ENCODE measurements at places on chromosomes 2 and 18. TPM values are rescaled to one million over a fixed set of nuclear protein-coding genes. Genes with fewer than 3 reads are reported as not detected.

Gene RTN4
- total RNA-seq, result 509 TPM

Gene IL1RN
- total RNA-seq, result not detected

Gene GPR75
- total RNA-seq, result 5.0 TPM

Gene CRYBA2
- total RNA-seq, result not detected

GRCh38 chr2:122543815-122544214, 788.4 kb downstream of the TSN start:
- no peaks in the 10 kb centered on the region for H3K4me1 ChIP-seq
- peak; percentile 2 for DNase-seq
- H3K36me3 ChIP-seq, result no peaks in the 10 kb centered on the region
- H3K27me3 ChIP-seq, result no peaks in the 10 kb centered on the region
- H3K27ac ChIP-seq, result no peak overlapping the region

DNA sequence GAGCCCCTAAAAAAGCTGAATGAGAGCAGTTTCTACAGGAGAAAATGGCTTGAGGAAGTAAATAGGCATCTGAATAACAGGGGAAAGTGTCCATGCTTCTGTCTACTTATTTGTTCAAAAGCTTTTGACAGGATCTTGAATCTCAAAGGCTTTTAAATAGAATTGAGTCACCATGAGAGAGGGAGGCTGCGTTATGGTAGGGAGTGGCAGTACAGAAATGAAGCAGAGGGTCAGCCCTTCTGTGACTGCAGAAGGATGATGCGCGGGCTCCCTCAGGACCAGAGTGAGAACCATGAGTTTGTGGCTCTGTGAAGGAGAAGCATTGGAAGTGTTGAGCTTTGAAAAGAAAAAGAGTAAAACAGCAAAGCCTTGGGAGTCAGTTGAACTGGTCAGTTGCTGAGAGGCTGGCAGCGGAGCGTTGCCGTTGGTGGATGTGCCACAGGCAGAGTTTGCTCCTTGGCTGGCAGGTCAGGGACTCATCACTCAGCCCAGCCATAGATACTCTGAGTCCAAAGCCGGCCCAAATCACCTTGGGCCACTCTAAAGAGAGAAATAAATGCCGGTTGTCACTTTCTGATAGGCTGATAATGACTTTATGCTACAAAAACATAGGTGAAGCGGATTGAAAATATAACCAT, 17.4 kb downstream of the COPS7B start:
- no peaks in the 10 kb centered on the region for H3K4me1 ChIP-seq
- no peak overlapping the region for H3K4me3 ChIP-seq
- no peak for DNase-seq
- peaks cover 32% of the 10 kb centered on the region for H3K36me3 ChIP-seq
- H3K27ac ChIP-seq, result no peak overlapping the region
- no peaks in the 10 kb centered on the region for H3K27me3 ChIP-seq

DNA sequence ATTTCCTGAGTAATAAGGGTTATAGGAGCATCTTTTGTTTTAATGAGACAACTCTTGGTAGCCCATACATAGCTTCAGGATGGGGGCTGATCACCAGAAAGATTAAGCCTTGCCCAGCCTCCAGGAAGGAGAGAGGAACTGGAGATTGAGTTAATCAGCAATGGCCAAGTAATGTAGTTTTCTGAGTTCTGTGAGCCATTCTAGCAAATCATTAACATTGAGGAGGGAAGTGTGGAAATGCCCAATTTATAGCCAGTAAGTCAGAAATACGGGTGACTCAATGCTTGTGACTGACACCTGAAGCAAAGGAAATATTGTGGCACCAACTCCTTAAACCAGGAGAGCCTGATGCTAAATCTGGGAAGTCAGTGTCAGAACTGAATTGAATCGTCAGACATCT, 205.1 kb upstream of the SRD5A2 start:
- H3K36me3 ChIP-seq, result no peaks in the 10 kb centered on the region
- no peak overlapping the region for H3K4me3 ChIP-seq
- DNase-seq, result no peak
- no peaks in the 10 kb centered on the region for H3K4me1 ChIP-seq
- H3K27ac ChIP-seq, result no peak overlapping the region

GRCh38 chr2:42971947-42972736, 179.8 kb upstream of the HAAO start:
- no peaks in the 10 kb centered on the region for H3K36me3 ChIP-seq
- no peak for DNase-seq
- peaks cover 49% of the 10 kb centered on the region for H3K4me1 ChIP-seq

DNA sequence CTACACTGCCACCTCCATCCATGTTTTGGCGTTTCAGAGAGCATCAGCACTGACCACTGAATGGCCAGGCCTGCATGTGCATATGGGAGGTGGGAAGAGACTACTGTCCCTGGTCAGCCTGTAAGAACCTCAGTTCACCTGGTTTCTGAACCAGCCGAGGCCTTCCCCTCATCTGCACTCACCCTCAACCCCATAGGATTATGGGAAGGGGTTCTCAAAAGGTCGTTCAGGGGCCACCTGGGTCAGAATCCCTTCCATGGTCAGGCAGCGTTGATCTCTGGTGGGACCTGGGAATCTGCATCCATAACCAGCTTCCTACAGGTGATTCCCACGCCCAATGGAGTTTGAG, 36.7 kb downstream of the TET3 start:
- no peaks in the 10 kb centered on the region for H3K4me1 ChIP-seq
- no peaks in the 10 kb centered on the region for H3K27me3 ChIP-seq
- no peak overlapping the region for H3K4me3 ChIP-seq
- H3K27ac ChIP-seq, result no peak overlapping the region

DNA sequence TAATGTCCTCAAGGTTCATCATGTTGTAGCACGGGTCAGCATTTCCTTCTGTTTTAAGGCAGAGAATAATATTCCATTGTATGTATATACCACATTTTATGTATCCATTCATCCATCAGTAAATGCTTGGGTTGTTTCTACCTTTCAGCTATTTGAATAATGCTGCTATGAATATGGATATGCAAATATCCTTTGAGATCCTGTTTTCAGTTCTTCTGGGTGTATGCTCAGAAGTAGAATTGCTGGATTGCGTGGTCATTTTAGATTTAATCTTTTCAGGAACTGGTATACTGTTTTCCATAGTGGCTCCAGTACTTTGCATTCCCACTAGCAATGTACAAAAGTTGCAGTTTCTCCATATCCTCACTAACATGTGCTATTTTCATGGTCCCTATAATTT, 13.4 kb upstream of the ASB1 start:
- no peak overlapping the region for H3K27ac ChIP-seq
- no peaks in the 10 kb centered on the region for H3K36me3 ChIP-seq
- peaks cover 3% of the 10 kb centered on the region for H3K4me1 ChIP-seq
- no peak overlapping the region for H3K4me3 ChIP-seq
- no peaks in the 10 kb centered on the region for H3K27me3 ChIP-seq
- DNase-seq, result no peak

- no peaks in the 10 kb centered on the region for H3K27me3 ChIP-seq
- no peak overlapping the region for H3K4me3 ChIP-seq
- H3K27ac ChIP-seq, result no peak overlapping the region
Measured at GRCh38 chr2:233456111-233456510, 101.8 kb downstream of the DGKD start.

GRCh38 chr2:147211484-147211883, 633.3 kb upstream of the ACVR2A start:
- no peaks in the 10 kb centered on the region for H3K27me3 ChIP-seq
- H3K36me3 ChIP-seq, result no peaks in the 10 kb centered on the region
- no peak overlapping the region for H3K27ac ChIP-seq
- no peak for DNase-seq

DNA sequence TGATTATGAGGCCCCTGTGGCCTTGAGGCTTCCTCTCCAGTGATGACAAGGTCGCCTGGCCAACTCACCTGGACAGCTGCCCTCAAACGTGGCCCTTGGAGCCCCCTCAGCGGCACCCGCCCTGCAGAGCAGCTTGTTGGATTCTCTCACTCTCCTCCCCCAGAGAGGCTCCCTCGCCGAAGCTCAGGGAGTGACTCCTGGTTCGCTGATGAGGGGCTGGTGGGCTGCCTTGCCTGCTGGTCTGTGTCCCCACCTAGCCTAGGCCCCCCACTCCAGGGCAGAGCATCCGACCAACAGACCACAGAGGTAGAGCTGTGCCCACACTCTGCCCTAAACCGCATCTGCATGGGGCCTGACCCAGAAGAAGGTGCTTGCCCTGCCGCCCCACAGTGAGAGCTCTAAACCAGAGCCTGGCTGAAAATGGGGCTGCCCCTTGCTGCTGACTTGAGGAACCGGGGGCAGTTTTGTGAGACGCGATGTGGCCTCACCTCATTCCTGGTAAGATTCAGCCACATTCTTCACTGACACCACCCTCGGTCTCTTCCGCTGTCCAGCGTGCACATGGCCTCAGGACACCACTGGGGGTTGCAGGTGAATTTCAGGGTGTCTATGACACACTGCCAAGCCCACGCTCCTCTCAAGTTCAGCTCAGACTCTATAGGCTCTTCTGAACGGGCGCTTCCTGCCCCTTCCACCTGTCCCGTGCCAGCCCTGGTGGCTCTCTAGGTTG, 131.6 kb downstream of the CABLES1 start:
- H3K4me3 ChIP-seq, result no peak overlapping the region
- no peak for DNase-seq
- no peaks in the 10 kb centered on the region for H3K4me1 ChIP-seq
- no peaks in the 10 kb centered on the region for H3K36me3 ChIP-seq
- H3K27me3 ChIP-seq, result no peaks in the 10 kb centered on the region

DNA sequence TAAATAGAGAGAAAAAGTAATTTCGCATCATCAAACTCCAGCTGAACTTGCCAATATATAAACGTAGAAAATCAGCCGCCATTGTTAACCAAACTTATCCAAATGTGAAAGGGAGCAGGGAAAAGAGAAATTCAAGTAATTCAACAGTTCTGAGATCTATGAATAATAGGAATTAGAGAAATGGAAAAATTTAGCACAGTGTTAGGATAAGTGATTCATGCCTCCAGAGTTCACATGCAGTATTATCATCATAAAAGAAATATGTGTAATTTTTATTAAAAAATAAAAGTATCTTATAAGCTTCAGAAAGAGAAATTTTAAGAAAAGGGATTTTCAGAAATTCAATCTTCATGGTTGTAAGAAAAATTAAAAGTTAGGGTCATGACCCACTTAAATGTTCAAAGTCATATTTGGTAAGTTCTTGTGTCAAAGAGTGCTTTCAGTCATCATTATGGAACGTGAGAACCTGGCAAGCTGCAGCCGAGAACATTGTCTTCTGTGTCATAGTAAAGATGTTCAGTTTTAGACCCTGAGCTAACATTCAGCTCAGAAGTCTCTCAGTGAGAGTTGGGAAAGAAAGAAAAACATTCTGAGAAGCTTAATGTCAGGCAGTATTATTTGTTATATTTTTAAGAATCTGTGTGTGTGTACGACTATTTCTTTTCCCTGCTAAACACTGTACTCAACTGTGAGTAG, 414.3 kb upstream of the RGPD4 start:
- no peaks in the 10 kb centered on the region for H3K36me3 ChIP-seq
- no peaks in the 10 kb centered on the region for H3K27me3 ChIP-seq
- peak overlapping the region; percentile 9 for H3K4me3 ChIP-seq
- H3K27ac ChIP-seq, result peak overlapping the region; percentile 90
- peak; percentile 47 for DNase-seq

DNA sequence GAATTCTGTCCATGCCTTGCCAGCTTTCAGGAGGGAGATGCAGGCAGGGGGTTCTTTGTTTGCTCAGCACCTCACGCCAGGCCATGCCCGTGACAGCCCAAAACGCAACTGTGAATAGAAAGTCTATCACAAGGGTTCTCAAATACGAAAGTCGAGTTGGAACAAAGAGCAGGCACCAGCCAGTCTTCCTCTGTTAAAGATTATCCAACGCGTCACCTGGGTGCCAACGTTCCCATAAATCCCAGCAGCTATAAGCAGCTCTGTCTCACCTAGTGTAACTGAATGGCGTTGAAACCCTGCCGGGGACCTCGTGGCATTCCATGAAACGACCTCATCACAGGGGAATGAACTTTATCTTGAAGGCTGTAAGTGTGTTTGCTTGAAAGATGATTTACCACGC, 84.8 kb upstream of the GATA6 start:
- H3K4me1 ChIP-seq, result no peaks in the 10 kb centered on the region
- H3K4me3 ChIP-seq, result no peak overlapping the region
- no peak overlapping the region for H3K27ac ChIP-seq
- DNase-seq, result peak; percentile 19
- peaks cover 2% of the 10 kb centered on the region for H3K27me3 ChIP-seq

DNA sequence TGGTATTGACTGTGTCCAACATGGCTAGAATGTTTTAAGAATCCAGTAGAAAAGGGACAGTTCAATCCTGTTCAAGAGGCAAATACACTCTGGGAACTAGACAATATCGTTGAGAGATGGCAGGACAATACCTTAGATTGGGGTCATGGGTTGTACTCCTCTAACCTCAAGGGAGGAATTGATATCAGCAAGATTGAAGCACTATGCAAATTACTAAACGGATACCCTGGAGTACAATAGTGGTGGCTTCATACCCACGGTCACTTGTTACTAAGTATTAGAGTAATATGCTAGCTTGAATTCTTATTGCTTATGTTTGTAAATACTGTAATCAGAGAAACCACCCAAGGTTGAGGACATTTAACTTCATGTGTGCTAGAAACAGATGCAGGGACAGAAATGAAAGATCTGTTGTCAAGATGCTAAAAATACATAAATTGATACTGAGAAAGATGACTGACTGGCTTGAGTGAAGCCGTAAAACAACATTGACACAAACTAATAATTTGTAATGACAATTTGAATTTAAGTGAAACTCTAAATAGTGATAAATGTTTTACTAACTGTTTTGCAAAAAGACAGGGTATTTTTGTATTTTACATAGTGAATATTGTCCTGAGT, 73.3 kb downstream of the KCNJ3 start:
- DNase-seq, result no peak
- H3K27me3 ChIP-seq, result no peaks in the 10 kb centered on the region

DNA sequence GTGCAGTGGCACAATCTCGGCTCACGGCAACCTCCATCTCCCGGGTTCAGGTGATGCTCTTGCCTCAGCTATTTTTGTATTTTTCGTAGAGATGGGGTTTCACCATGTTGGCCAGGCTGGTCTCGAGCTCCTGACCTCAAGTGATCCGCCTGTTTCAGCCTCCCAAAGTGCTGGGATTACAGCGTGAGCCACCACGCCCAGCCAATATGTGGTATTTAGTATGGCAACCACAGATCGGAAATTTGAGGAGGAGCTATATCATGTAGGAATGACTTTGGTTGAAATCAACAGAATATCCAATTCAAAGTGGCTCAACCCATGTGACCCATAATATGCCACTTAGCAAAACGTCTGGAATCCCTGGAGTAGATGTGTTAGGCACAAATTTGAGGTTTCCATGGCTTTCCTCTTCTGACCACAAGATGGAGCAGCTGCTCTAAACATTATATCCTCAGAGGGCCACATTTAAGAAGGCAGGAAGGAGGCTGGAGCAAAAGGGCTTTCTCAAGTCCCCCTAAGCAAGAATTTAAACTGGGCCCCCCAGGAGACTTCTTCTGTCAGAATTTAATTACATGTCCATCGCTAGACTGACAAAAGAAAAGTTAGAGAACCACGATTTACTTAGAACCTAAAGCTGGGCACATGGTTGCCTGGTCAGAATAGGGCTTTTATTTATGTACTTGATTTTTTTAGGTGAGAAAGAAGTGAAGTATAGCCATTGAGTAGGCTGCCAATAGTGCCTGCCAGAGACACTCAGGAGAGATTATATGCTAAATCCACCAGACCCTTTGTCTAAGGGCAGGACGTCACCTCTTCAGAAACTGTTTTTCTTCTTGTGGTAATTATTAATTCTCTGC, 49.6 kb upstream of the ITSN2 start:
- H3K4me1 ChIP-seq, result no peaks in the 10 kb centered on the region
- H3K4me3 ChIP-seq, result no peak overlapping the region
- H3K27ac ChIP-seq, result no peak overlapping the region

- no peaks in the 10 kb centered on the region for H3K36me3 ChIP-seq
- H3K4me3 ChIP-seq, result no peak overlapping the region
- H3K27ac ChIP-seq, result no peak overlapping the region
- DNase-seq, result no peak
- H3K4me1 ChIP-seq, result peaks cover 4% of the 10 kb centered on the region
- H3K27me3 ChIP-seq, result no peaks in the 10 kb centered on the region
Measured at GRCh38 chr2:232133078-232133477, 171.6 kb downstream of the DIS3L2 start.
